ENCODE measurements at places on chromosomes 1 and 21. TPM values are rescaled to one million over a fixed set of nuclear protein-coding genes. Genes with fewer than 3 reads are reported as not detected.

The CELA3B gene
- not detected for total RNA-seq

The C1orf52 gene
- 61.0 TPM for total RNA-seq

The TNNI3K gene
- not detected for total RNA-seq

The PGM1 gene
- total RNA-seq = 132 TPM

DNA sequence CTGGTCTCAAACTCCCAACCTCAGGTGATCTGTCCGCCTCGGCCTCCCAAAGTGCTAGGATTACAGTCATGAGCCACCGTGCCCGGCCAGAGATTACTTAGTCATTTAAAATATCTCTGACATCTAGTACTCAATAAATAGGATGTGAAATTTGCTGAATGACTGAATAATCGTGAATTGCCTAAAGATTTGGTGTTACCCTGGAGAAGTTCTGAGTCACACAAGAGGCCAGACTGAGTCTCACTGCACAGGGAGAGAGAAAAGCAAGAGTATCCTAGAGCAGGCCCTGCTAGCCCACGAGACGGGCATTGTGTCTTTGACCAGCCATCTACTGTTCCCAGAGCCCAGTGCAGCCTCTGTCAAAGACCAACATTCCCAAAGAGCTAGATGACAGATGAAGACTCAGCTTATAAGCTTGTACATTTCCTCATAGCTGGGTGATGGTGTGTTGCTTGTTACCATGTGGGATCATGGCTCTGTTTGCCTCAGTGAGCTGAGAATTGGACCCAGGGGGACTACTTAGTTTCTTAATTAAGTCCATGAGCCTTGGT, 5.6 kb upstream of the EIF4G3 start:
- no peak for DNase-seq
- H3K36me3 ChIP-seq = no peaks in the 10 kb centered on the region
- no peak overlapping the region for H3K4me3 ChIP-seq
- no peaks in the 10 kb centered on the region for H3K27me3 ChIP-seq

DNA sequence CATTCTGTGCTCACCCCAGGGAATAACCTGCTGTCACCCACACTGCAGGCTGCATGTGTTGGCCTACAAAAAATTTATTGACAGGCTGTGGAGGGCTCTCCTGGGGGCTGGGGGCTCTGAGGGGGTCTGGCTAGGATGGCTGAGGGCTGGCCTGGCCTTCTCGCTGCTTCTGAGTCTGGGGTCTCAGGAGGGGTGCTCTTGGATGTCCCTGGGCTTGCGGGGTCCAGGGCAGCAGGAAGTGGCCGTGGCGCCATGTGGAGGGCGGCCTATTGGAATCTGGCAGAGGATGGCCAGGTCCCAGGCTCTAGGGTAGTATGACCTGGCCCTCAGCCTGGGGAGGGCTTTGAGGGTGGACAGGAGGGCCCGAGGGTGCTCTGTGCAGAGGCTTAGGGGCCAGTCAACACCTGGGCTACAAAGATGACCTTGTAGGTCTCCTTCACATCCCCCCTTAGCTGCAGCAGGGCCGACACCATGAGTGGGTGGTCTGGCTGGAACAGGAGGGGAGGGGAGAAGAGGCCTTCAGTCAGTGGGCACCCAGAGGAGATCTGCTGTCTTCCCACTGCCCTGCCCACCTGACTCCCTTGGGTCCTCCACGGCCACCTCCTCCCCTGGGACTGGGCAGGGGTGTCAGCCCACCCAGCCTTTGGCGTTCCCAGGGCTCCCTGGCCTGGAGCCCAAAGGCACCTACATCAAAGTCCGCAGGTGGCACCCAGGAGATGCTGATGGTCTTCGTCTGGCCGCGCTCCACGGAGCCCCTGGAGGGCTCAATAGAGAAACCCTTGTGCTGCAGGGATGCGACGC, 3.0 kb upstream of the TMEM52 start:
- no peak overlapping the region for H3K27ac ChIP-seq
- H3K4me1 ChIP-seq = peaks cover 15% of the 10 kb centered on the region
- H3K36me3 ChIP-seq = no peaks in the 10 kb centered on the region
- H3K27me3 ChIP-seq = no peaks in the 10 kb centered on the region

- H3K27ac ChIP-seq = no peak overlapping the region
- no peak overlapping the region for H3K4me3 ChIP-seq
- H3K36me3 ChIP-seq = no peaks in the 10 kb centered on the region
- peaks cover 2% of the 10 kb centered on the region for H3K4me1 ChIP-seq
- no peak for DNase-seq
- no peaks in the 10 kb centered on the region for H3K27me3 ChIP-seq
Measured at GRCh38 chr21:25462517-25462971, 144.7 kb downstream of the MRPL39 start.

DNA sequence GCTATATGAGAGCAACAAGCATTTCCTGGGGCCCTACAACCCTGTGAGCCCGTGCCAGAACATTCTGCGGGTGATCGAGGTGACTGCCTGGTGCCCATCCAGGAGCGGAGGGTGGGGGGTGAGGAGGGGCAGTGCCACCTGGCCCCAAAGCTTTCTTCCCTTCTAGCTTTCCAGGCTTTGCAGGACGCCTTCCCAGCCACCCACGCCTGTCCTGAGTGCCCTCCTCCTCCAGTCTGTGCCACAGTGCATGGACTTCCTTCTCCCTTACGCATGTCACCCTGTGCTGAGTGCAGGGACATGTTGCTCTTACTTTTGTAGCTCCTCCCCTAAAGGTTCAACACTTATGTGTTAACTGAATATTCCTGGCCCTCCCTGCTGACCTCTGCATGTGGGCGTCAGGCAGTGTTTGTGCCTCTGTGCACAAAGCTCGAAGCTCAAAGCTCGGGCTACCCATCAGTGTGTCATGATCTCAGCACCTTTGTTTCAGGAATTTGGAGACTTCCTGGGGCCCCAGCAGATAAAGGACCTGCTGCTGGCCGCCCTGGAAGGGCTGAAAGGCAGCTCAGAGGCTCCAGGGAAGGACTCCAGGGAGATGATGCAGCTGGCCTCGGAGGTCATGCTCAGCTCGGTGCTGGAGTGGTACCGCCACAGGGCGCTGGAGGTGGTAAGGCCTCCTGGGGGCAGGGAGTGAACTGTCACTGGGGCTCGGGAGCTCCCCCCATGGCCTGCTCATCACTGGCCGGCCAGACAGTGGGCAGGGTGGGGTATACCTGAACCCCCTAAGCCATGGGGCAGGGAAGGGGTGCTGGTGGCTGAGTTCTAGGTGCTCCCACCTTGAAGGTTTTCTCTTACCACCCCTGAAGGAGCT, 36.7 kb upstream of the TTC4 start:
- H3K4me1 ChIP-seq = no peaks in the 10 kb centered on the region
- DNase-seq = no peak
- peaks cover 13% of the 10 kb centered on the region for H3K27me3 ChIP-seq
